ENCODE measurements at places on chromosomes 6 and 20.

DNA sequence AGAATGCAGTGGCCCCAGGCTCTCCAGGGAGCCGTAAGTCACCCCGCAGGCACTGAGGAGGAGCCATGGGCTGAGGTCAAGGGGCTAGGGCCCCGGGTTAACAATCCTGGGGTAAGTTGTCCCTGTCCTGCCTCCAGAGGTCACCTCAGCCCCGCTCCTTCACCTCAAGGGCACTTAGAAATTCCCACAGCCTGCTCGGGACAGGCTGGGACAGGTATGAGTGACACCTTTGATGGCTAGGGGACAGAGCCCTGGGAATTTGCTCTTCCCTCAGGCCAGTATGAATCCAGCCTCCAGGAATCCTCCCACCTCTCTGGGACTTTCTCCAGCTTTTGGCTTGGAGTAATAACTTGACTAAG, 3.5 kb upstream of the GRM4 start:
- H3K27ac ChIP-seq = no peak overlapping the region
- H3K27me3 ChIP-seq = no peaks in the 10 kb centered on the region
- peaks cover 6% of the 10 kb centered on the region for H3K4me1 ChIP-seq
- no peak for DNase-seq
- H3K4me3 ChIP-seq = no peak overlapping the region
- no peaks in the 10 kb centered on the region for H3K36me3 ChIP-seq

DNA sequence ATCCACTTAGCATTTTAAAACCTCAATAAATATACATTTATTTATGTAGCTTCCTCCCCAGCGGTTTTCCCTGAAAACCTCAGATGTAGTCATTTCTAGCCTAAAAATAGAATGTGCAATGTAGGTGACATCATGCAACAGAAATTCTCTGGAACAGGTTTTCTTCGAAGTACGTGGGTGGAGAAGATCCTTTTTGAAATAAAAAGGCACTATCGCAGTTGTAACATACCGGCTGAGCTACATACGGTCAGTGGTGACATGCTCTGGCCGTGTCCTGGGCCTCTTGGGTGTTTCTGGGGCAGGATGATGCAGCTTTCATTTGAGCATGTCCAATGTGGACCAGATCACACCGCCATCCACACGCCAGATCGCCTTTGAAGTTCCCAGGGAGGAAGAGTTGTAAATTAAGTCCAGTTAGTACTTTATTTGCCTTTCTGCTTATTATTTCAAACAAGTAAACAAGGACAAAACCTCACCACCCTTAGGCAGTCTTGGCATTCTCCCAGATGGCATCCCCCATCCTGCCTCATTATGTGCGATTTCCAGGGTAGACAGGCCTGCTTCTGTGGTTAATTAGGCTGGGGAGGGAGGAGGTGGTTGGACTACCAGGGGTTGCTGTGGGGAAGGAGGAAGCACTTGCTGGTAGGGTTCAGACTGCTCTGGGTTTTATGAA, 109.5 kb upstream of the CLDN20 start:
- no peaks in the 10 kb centered on the region for H3K27me3 ChIP-seq
- H3K4me3 ChIP-seq = no peak overlapping the region
- no peaks in the 10 kb centered on the region for H3K36me3 ChIP-seq
- peak; percentile 45 for DNase-seq

DNA sequence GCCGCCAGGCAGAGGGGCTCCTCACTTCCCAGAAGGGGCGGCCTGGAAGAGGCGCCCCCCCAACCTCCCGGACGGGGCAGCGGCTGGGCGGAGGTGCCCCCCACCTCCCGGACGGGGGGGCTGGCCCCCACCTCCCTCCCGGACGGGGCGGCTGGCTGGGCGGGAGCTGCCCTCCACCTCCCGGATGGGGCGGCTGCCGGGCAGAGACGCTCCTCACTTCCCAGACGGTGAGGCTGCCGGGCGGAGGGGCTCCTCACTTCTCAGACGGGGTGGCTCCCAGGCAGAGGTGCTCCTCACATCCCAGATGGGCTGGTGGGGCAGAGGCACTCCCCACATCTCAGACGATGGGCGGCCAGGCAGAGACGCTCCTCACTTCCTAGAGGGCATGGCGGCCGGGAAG, 389.7 kb upstream of the EYS start:
- no peaks in the 10 kb centered on the region for H3K4me1 ChIP-seq
- H3K27ac ChIP-seq = no peak overlapping the region
- no peaks in the 10 kb centered on the region for H3K27me3 ChIP-seq
- DNase-seq = no peak
- no peaks in the 10 kb centered on the region for H3K36me3 ChIP-seq

GRCh38 chr6:39214846-39215639, 14.2 kb downstream of the KCNK5 start:
- H3K4me3 ChIP-seq = no peak overlapping the region
- H3K4me1 ChIP-seq = peaks cover 25% of the 10 kb centered on the region
- no peak overlapping the region for H3K27ac ChIP-seq
- H3K27me3 ChIP-seq = no peaks in the 10 kb centered on the region
- peaks cover 2% of the 10 kb centered on the region for H3K36me3 ChIP-seq
- no peak for DNase-seq

DNA sequence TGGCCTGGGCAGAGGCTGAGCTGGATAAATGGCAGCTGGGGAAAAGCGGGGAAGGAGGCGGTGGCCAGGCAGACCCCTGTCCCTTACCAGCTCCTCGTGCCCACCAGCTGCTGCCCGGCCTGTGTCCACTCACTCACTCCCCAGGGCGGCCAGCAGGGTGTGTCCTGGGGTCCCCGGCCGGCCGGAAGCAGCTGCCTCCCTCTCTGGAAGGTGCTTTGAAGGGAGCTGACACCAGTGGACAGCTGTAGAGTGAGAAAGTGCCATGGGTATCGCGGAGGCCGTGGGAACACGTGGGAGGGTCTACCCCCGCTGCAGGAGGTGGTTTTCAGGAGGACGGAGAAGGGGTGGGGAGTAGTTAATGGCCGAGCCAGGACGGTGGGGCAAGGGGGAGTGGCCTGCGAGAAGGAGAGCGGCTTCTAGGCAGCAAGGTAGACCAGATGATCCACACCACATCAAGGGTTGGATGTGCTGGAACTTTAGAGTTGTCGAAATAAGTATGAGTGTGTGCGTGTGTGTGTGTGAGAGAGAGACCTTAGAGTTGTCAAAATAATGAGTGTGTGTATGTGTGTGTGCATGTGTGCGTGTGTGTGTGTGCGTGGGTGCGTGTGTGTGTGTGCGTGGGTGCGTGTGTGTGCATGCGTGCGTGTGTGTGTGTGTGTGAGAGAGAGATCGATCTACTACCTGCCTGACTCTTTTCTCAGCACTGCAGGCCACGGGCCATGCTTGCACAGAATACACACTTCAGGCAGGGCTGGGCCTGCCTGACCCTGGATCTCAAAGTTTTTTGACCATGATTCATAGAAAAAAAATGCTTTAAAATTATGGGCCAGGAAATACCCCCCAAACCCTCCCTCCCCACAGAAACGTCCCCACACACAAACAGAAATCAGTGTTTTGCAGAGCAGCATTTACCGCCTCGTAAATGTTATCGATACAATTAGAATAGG, 43.9 kb downstream of the CDH4 start:
- H3K4me3 ChIP-seq = no peak overlapping the region
- no peaks in the 10 kb centered on the region for H3K36me3 ChIP-seq
- no peaks in the 10 kb centered on the region for H3K27me3 ChIP-seq
- no peak for DNase-seq
- H3K27ac ChIP-seq = no peak overlapping the region

DNA sequence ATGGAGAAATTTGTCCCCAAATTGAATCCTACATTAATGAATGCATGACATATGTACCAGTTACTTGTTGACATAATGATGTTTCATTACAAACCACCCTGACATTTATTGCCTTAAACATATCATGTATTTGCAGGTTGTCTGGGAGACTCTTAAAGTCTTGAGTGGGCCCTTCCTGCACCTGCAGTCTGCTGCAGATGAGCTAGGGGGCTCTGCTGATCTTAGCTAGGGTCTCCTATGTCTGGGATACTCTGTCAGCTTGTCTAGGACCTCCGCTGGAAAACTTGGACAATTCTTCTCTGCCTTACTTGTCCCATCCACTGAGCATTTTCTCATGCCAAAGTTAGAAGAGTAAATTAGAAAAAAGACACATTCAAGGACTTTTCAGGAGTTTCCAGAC, 581.6 kb downstream of the HAO1 start:
- H3K4me1 ChIP-seq = no peaks in the 10 kb centered on the region
- H3K4me3 ChIP-seq = no peak overlapping the region
- no peaks in the 10 kb centered on the region for H3K36me3 ChIP-seq
- no peaks in the 10 kb centered on the region for H3K27me3 ChIP-seq

DNA sequence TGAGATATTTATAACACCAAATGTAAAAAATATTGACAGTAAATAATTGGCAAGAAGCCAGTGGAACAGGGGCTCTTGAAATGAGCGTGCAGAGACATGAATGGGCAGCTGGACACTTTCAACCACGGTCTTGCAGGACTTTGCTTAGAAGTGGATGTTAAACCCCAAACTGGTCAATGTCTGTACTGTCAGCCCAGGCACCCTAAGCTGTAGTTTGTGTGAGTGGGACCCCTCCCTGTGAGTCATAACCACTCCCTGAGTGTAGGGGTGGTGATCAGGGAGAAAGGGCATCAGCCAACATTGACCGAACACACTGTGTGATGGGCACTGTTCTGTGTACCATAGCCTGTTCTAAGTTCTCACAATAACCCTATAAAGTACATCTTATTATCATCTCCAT, 108.6 kb downstream of the FIG4 start:
- no peaks in the 10 kb centered on the region for H3K36me3 ChIP-seq
- DNase-seq = no peak
- H3K4me3 ChIP-seq = no peak overlapping the region
- no peak overlapping the region for H3K27ac ChIP-seq
- peaks cover 7% of the 10 kb centered on the region for H3K4me1 ChIP-seq
- no peaks in the 10 kb centered on the region for H3K27me3 ChIP-seq

GRCh38 chr6:6932968-6933367, 174.8 kb upstream of the RREB1 start:
- no peak for DNase-seq
- no peak overlapping the region for H3K27ac ChIP-seq
- no peak overlapping the region for H3K4me3 ChIP-seq
- H3K4me1 ChIP-seq = no peaks in the 10 kb centered on the region

- H3K36me3 ChIP-seq = no peaks in the 10 kb centered on the region
- DNase-seq = no peak
- H3K27ac ChIP-seq = no peak overlapping the region
- H3K27me3 ChIP-seq = no peaks in the 10 kb centered on the region
- no peak overlapping the region for H3K4me3 ChIP-seq
- no peaks in the 10 kb centered on the region for H3K4me1 ChIP-seq
These were observed 301.0 kb upstream of the SLC35B3 start for GRCh38 chr6:8736156-8736895.

DNA sequence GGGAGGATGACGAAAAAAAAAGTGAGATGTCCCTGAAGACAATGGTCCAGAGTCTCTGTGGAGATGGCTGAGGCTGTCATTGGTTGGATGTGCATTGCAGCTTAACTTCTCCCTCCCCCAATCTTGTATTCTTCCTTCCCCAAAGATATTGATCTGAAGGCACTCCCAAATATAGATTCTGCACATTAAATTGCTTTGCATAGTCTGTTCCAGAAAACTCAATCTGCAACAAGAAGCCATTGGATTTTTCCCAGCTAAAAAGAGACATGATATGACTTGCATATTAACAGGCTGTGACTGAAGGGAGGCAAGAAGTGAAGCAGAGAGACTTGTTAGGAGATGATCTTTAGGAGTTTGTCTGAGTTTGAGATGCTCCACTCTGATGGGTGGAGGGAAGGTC, 245.2 kb upstream of the MOCS1 start:
- no peak for DNase-seq
- H3K27me3 ChIP-seq = no peaks in the 10 kb centered on the region
- no peak overlapping the region for H3K27ac ChIP-seq

DNA sequence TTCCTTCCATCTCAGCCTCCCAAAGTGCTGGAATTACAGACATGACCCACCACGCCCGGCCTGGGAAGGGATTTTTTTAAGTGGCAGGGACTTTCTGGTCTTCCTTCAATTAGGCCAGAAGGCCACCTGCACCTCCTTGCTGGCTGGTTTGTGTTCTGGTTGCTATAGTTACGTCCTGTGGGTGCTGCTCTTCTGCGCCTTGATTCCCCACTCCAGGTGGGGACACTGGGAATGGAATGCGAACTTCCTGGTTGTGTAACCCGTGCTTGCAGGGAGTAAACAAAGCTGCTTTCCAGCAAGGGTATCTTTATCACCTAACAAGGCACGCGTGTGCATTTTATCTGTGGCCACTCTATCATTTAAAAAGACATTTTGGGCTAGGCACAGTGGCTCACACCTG, 117.7 kb downstream of the PLEKHG1 start:
- no peaks in the 10 kb centered on the region for H3K36me3 ChIP-seq
- H3K27ac ChIP-seq = no peak overlapping the region
- H3K27me3 ChIP-seq = no peaks in the 10 kb centered on the region
- no peak overlapping the region for H3K4me3 ChIP-seq

- H3K4me1 ChIP-seq = no peaks in the 10 kb centered on the region
- H3K36me3 ChIP-seq = no peaks in the 10 kb centered on the region
- no peak overlapping the region for H3K27ac ChIP-seq
- no peak overlapping the region for H3K4me3 ChIP-seq
- peak; percentile 26 for DNase-seq
These were observed 141.5 kb downstream of the BMP7 start for GRCh38 chr20:57124800-57125517.

GRCh38 chr6:113587078-113587699, 270.0 kb upstream of the MARCKS start:
- no peaks in the 10 kb centered on the region for H3K36me3 ChIP-seq
- H3K4me1 ChIP-seq = no peaks in the 10 kb centered on the region
- H3K4me3 ChIP-seq = no peak overlapping the region

GRCh38 chr6:39029156-39030011, 19.2 kb upstream of the GLP1R start:
- H3K27me3 ChIP-seq = no peaks in the 10 kb centered on the region
- H3K27ac ChIP-seq = no peak overlapping the region
- no peaks in the 10 kb centered on the region for H3K36me3 ChIP-seq
- peak; percentile 72 for DNase-seq

DNA sequence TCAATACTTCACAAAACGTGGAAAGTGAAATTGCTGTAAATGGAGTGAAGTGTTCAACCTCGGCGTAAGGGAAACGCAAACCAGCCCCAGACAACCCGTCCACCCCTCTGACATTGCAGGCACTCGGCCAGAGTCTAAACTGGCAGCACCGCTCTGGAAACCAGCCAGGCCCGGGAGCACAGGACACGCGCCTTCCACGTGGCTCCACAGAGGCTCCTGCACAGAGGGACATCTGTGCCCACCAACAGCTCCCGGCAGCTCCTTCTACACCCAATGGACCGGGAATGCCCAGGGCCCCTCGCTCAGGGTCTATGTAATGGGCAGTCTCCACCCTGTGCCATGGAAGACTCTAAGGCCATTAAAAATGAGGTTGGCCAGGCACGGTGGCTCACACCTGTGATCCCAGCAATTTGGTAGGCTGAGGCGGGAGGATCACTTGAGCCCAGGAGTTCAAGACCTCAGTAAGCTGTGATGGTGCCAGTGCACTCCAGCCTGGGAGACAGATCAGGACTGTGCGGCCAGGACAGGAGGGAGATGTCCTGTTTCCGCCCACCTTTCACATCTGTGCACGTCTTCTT, 3.4 kb upstream of the HELZ2 start:
- no peaks in the 10 kb centered on the region for H3K36me3 ChIP-seq
- no peaks in the 10 kb centered on the region for H3K27me3 ChIP-seq
- no peak overlapping the region for H3K4me3 ChIP-seq
- DNase-seq = no peak

Data from mesendoderm (in vitro differentiated cells).